GM23338 (cell line): ENCODE measurements at places on chromosomes 1 and 21.

GRCh38 chr1:195373856-195374255 lies 1234.4 kb downstream of the KCNT2 start:
- DNase-seq = no peak

DNA sequence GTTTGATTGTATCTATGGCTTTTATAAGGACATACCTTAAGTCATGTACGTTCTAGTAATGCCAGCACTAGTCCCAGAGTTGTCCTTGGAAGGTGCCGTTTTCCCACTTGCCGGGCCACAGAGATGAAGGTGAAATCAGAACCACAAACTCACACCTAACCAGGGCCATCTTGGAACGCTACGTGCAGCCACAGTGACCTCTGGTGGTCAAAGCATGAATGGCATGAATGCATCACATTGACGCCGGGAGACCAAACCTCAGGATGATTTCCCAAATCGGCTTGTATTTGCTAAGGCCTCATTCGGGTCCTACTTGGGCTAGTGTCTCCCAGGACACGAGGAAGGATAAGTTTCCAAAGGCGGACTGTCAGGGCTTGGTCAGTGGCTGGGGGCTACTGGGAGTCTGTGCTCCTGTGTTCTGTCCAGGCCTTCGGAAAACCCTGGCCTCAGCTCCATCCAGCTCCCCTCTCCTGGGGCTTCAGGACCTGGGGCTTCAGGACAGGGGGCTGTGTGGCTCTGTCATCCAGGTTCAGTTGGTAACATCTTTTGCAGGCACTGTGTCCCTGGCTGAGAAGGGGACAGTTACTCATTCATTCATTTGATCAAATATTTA lies 260.5 kb downstream of the PRDM2 start:
- DNase-seq = peak; percentile 89

DNA sequence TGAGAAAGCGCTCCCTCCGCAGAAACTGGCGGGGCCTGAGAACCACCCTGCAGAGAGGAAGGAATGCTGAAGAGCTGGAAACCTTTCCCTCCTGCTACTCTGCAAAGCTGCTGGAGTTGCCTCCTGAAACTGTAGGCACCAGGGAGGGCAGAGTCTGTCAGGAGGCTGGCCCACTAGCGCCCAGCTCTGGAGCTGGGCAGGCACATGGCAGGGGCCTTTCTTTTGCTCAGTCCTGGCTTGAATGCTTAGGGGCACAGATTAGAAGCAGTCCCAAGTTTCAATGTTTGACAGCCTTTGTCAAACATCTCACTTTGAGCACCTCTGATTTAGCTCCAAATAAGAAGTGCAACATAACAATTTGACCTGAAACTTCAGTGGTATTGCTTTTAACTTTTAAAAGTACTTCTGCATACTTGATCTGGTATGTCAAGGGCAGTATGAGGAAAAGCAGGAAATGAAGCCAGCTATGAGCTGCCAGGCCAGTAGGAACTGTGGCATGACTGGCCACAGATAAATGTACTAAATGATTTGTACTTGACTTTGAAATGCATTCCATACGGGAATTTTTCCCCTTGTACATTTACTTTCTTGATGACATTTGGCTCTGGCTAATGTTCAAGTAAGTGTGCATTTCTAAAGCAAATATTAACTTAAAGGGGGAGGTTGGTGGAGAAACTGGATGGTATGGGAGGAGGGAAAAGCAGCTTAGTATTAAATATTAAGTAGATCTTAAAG lies 7.2 kb downstream of the C1orf116 start:
- DNase-seq = peak; percentile 65

DNA sequence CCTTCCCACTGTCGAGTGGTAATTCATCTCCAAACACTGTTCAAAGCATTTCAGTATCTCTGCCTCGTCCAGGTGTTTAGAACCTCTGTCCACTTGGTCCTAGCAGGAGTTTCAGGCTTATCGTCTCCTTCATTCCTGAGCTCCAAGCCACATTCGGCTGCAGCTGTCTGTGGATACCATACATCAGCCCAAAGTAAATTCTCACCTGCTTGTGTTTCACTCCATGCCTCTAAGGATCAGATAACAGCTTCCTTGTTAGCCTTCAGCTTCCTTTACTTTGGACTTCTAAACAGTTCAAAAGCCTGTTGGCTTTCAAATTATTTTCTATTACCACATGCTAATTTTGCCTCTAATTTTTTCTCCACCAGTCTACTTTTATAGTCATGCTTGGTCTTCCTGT lies 219.0 kb upstream of the L1TD1 start:
- no peak for DNase-seq

- DNase-seq = no peak
These were observed 48.0 kb upstream of the NEK7 start for GRCh38 chr1:198108636-198109370.

DNA sequence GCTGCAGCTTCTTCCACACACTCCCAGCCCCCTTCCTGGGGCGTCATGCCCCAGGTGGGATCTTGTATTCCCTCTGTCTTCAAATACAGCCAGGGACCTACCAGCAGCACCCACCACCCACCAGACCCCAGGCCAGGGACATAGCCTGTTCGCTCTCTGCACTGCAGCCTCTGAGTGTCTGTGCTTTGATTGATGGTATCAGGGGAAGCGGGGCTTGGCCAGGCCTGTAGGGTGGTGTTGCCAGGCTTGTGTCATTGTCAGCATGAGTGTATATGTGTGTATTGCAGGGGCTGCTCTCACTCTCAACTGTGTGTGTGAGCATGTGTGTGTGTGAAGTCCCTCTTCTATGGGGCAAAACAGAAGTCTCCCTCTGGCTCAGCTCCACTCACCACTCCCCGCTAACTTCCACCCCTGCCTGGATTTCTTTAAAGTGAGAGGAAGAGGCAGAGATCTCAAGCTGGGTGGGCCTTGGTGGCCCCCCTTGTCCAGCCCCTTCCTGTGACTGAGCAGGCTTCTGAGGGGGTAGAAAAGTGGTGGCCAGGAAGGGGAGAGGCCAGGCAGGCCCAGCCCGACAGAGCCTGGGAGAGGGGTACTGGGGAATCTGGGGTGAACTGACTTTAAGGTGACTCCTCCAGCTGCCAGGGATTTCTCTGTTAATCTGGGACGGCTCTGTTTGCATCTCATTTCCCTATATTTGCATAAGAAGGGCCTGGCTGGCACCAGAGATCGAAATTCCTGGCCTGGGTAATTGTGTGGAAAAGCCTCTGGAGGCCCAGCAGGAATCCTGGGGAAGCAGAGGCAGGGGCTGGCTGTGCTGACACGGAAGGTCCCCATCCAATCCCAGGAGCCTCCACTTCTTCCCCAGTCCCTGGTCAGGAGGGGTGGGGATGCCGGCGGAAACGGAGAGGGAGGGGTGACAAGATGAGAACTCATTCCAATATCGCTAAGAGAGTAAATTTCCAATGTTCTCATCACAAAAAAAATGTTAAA lies 18.6 kb upstream of the ADGRB2 start:
- DNase-seq = peak; percentile 82

- DNase-seq = no peak
These were observed 6.7 kb upstream of the PADI6 start for GRCh38 chr1:17365293-17365692.

DNA sequence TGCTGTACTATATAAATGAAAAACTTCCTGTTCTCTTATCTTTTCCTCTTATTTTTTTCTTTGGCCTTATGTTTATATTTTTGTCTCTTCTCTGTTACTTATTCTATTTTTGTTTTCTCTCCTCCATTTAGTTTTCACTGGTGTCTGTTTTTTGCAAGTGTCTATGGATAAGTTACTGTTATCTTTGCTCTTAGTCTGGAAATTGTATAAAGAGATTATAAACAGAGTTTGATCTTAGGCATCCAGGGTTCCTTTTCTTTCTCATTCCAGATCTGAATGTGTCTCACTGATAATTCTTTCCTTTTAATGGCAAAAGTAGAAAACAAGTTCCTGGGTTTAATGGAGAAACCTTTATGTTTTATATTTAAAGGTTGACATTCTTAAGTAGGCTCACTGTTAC lies 34.5 kb downstream of the MAN1A2 start:
- DNase-seq = no peak

GRCh38 chr1:1599030-1599934 lies 653 bp downstream of the FNDC10 start:
- peak; percentile 78 for DNase-seq

GRCh38 chr1:155608888-155609225 lies 1.2 kb upstream of the MSTO1 start:
- DNase-seq = no peak

DNA sequence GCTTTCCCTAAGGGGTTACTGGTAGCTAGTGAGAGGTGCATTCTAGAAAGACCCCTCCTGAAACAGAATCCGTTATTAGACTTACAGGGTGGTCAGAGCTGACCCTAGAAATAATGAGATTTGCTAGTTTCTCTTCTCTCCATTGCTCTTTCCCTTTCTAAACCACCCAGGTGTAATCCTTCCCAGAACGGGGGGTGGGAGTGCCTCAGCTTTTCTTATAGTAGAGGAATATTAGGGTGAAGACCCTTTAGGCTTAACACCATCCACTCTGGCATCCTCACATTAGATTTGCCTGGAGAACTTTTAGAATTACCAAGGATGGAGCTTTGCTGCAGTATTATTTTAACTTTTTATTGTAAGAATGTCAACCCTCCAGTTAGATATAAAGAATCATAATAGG lies 49.4 kb downstream of the CAPN9 start:
- no peak for DNase-seq

DNA sequence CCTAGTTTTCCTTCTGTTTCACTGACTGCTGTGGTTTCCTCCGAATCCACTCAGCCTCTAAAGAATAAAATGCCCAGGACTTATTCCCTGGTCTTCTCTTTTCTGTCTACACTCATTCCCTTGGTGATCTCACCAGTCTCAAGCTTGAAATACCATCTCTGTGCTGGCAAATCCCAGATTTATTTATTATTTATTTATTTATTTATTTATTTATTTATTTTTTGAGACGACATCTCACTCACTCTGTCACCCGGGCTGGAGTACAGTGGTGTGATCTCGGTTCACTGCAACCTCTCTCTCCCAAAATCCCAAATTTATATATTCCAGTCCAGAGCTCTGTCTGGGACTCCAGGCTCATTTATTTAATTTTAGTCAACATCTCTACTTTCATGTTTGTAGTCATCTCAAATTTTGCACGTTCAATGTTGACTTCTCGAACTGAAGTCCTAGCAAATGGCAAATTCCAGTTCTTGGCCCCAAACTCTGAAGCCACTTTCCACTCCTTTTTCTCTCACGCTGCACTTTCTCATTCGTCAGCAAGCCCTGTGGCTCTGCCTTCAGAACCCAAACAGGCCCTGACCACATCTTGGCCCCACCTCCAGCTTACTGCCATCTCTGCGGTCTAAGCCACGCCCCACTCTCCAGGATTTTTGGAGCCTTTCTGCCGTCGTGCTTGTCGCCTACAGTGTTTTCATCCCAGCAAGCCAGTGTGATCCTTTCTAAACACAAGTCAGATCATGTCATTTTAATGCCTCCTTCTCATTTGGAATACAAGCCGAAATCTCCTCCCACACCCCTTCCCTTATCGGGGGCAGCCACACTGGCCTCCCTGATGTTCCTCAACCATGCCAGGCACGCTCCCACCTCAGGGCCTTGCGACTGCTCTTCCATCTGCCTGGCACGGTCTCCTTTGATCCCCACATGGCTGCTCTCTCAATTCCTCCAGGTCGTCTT lies 14.2 kb upstream of the TENT5B start:
- peak; percentile 94 for DNase-seq

DNA sequence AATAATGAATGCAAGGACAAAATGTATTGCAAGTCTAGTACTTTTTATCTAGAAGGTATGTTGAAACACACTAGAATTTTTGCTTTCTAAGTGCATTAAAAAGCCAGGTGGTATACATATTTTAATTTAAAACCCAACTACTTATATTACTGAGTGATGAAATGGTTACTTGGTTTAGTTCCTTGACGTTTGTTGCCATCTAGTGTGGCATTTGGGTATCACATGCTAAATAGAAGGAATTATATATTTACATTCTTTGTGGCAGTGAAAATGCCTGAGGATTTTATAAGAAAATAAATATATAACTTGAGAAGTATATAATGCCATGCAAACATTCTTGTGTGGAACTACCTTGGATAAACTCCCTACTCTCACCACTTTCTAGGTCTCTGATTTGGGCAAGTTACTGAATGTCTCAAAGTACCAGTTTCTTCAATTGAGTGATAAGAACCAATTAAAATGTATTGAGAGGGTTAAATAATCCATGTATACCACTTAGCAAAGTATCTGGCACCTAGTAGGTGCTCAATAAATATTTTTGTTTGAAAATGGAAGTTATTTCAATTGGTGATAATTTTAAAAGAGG lies 69.6 kb downstream of the SDCCAG8 start:
- peak; percentile 70 for DNase-seq

DNA sequence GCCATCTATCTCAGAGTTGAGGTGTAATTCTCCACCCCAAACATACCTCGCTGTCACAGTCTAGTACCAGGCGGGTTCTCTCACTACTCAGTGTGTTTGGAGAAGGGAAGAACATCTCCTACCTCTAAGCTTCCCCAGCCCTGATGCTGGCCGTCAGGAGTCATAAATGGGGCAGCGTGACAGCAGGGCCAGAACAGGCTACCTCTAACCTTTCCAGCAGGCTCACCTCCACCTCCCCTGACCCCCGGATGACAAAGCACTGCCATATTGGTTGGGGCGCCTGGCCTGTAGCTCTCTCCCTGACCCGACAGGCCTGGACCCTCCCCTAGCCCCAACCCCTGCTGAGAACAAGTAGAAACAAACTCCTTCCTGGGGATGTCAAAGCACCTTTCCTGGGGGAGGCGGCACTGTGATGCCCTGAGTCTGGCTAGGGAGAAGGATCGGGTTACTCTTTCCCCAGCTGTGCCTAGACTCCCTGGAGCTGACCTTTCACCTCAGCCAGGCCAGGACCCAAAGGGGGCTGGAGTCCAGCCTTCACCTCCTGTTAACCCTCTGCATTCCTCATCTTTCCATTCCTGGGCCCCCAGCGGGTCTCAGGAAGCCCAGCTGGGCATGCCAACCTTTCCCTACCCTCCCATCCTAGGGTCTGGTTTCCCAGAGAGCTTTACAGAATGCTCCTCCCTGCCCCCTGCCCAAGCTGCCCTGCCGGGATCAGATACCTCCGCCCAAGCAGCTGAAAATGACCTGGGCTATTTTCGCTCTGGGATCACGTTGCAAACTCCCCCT lies 34.2 kb downstream of the AHDC1 start:
- peak; percentile 62 for DNase-seq

- no peak for DNase-seq
These were observed 250.3 kb downstream of the PTPRC start for GRCh38 chr1:198889101-198889500.

DNA sequence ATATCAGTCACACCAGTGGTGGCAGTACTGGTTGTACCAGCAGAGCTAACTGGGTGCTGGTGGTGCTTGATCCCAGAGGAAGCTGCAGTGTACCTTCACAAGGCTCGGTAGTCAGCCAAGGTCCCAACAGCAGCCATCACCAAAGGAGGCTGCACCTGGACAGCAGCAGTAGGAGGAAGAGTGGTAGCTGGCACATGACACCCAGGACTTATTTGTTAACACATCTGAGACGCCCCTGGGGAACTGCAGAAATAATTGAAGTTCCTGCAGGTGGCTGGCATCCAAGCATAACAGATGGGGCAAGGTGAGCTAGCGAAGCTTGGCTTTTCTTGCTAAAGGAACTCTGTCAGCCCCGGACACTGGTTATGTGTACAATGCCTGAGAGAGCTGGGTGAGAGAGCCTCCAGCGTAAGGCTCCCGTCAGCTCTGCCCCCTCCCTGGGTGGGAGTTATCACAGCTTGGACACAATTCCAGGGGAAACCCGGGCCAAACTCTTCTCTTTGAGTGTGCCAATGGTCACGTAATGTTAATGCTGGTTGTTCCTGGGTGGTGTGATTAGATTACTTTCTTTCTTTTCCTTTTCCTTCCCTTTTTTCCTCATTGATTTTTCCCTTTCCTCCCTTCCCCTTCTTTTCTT lies 29.1 kb upstream of the PARP1 start:
- DNase-seq = no peak
